ENCODE measurements at places on chromosomes 16 and 17.

- DNase-seq, result no peak
Measured at GRCh38 chr17:75272848-75273184, 1.8 kb upstream of the MIF4GD start.

DNA sequence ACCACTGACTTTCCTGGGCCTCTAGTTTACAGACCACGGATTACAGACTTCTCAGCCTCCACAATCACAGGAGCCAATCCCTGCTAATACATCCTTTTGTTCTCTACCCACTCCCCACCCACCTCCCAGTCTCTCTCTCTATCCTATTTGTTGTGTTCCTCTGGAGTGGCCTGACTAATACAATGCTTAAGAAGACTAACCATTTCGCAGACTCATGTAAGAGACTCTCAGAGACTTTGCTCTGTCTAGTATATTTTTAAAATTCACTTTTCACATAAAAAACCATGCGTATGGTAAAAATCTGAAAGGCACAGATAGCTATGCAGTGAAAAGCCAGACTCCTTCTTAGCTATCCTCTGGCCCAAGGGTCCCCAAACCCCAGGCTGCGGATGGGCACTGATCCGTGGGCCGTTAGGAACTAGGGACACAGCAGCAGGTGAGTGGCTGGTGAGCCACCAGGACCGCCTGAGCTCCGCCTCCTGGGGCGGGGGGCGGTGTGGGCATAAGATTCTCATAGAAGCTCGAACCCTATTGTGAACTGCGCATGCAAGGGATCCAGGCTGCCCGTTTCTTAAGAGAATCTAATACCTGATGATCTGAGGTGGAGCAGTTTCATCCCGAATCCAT lies 7.6 kb downstream of the PIK3R6 start:
- DNase-seq, result no peak

DNA sequence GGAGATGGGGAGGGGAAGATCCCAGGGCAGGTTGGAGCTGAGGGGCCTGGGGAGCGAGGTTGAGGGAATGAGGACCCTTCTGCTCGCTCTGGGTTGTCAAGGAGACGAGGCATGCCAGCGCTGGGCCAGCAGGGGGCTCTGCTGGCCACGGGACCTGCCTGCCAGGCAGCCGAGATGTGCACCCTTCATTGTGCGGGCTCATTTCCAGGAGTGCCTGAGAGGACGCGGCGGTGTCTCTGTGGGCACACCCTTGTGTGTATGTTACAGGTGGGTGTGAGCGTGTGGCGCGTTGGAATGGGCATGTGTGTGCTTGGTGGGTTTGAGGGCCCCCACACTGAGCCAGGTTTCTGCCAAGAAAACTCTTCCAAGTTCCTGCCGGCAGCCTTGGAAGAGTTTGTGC lies 15.9 kb downstream of the ARHGAP23 start:
- no peak for DNase-seq

DNA sequence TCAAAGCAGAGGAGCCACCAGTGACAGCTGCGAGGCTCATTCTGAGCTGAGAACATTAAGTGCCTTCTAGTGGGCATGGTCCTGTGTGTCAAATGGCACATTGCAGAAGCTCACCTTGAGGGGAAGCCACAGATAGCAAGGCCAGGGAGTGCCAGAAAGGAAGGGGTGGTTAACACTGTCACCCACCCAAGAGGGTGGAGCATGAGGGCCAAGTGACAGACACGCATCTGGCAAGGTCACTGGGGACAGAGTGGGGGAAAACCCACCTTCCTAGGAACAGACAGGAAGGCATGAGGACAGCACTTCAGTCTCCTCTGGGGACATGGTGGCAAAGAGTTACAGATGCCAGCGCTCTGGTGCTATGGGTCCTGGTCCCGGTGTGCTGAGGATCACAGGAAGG lies 22.1 kb downstream of the NUBP1 start:
- no peak for DNase-seq

DNA sequence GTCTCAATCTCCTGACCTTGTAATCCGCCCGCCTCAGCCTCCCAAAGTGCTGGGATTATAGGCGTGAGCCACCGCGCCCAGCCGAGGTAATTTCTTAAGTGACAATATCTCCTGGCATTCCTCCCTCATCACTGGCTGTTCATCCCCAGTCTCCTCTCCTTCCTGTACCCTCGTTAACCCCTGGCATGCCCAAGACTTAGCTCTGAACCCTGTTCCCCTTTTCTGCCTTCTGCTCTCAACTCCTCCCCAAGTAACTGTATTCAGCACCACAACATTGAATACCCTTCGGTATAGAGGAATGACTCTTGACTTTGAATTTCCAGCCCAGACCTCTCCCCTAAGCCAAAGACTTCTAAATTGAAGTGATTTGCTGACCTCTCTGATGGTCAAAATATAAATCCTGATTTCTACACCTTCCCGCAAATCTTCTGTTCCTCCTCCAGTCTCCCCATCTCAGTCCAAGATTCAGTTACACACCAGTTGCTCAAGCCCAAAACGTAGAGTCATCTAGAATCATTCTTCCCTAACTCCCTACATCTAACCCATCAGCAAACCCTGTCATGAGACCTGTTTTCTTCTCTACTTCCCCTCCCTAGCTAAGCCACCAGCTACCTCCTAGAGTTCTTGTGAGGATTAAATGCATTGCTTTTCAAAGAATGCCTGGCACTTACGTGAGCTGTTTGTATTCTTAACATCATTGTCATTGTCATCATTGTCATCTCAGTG lies 14.8 kb downstream of the PMP22 start:
- DNase-seq, result no peak

- DNase-seq, result no peak
Measured at GRCh38 chr17:12790249-12791106, 1.2 kb downstream of the ARHGAP44 start.

- DNase-seq, result no peak
Measured at GRCh38 chr17:75755205-75755901, 9.6 kb downstream of the GALK1 start.

DNA sequence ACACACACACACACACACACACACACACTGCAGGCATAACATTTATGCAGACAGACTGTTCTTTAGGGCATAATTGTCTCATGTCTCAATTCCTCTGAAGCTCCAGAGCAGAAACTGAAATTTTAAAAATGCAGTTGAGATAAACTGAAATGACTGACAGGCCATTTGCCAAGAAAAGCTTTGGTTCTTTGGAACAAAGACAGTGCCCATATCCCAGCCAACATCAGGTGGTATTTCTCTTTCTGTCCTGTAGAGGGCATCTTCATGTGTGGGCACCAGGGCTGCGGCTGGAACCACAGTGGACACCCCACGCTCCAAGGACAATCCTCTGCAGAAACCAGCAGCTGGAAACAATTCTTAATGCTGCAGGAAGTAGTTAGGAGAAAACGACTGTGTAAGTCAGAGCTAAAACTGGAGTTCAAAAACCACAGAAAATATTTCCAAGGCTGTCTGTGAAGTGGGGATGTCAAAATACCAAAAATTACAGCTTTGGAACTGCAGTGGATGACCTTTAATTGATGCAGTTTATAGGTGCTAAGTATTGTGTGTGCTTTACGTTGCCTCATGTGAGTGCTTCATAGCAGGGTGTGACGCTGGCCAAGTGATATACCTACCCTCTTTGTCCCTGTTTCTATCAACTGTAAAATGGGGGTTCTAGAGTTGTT lies 10.6 kb upstream of the MEFV start:
- peak; percentile 1 for DNase-seq

DNA sequence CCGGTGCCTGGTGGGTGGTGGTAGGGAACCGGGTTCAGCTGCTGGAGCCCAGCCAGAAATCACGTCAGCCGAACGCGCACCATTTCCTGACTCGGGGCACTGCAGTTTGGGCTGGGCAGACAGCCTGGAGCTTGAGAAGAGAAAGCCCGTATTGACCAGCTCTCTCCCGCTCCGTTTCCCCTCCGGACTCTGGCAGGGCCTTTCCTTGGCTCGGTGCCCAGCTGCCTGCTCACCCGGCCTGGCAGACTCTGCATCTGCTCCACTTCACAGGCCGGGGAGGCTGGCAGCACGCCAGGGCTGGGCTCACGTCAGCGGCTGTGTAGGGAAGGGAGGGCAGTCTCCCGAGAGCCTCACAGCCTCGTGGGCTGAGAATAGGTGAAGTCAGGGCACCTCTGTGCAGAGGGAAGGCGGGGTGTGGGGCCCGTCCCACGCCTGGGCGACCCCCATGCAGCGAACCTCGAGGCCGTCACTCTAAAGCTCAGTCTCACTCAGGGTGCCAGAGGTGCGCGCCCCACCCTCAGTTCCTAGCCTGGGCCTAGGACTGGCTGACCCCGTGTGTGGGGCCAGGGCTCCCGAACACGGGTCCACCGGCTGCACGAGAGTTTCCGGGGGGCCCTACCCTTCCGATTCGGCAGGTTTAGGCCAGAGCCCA lies 59.1 kb downstream of the OR1D5 start:
- peak; percentile 46 for DNase-seq

- no peak for DNase-seq
Measured at GRCh38 chr17:75900691-75901533, 3.8 kb downstream of the MRPL38 start.

GRCh38 chr16:15808071-15808470 lies 48.8 kb downstream of the MYH11 start:
- no peak for DNase-seq

GRCh38 chr17:44010966-44011647 lies 3.7 kb downstream of the TMEM101 start:
- no peak for DNase-seq

DNA sequence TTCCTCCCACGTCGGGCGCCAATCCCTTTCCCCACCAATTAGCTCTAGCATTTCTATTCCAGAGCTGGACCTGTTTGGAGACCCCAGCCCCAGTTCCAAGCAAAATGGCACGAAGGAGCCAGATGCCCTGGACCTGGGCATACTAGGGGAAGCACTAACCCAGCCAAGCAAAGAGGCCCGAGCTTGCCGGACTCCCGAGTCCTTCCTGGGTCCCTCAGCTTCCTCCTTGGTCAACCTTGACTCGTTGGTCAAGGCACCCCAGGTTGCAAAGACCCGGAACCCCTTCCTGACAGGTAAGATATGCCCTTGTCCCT lies 5.6 kb upstream of the SPATA20 start:
- DNase-seq, result no peak

- DNase-seq, result no peak
Measured at GRCh38 chr17:18300725-18301480, 13.9 kb downstream of the TOP3A start.

- no peak for DNase-seq
Measured at GRCh38 chr17:81878294-81878693, 7.2 kb upstream of the ARHGDIA start.

DNA sequence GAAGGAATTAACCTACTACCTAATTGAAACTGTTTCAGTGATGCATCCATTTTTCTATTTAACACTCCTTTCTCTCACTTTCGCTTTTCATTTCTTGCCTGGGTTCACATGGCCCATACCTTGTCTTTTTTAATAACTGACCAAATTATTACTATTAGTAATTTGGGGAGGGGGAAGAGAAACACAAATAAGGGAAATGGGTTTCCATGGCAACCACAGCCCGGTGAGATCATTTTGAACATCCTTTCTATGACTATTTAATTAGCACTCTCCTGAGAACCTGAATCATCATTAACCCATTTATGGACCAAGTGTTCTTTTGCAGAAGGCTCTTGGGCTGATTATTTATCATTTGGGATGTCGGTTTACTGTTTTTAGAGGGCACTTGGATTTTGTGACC lies 628.2 kb upstream of the SALL1 start:
- DNase-seq, result no peak

DNA sequence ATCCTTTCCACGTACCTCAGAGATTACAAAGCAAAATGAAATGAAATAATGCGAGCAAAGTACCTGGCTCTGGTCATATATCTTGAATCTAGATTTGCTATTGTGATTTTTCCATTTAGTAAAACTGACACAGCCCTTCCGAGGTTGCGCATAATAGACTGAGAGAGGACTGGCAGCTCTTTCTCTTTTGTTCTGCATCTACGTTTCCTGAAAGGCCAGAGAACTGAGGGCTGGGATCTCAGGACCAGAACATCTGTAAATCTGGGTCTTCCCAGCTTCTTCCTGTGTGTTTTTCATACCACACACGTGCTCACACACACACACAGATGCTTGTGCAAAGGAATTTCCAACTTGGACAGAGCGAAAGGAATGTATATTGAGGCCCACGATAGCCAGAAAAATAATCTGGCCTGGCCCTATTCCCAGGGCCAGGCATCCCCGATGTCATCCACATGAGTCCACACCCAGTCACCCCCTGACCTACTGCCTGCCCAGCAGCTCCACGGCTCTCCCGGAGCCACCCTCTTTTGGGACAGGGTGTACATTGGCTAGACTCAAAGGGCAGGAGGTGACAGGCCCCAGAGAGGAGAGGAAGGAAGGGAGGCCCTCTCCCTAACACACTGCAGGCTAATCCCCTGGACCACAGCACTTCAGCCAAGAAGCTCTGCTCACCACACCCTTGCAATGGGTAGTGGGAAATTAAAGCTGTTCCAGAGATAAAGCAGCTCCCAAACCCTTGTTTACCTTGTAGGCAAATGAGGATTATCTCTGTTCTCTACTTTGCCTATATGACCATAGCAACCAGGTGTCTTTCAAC lies 41.8 kb downstream of the NOL11 start:
- no peak for DNase-seq

- DNase-seq, result no peak
Measured at GRCh38 chr16:27499659-27500055, 50.1 kb downstream of the GTF3C1 start.

- no peak for DNase-seq
Measured at GRCh38 chr16:79542237-79542774, 58.2 kb downstream of the MAF start.

GRCh38 chr17:31274252-31274651 lies 22.8 kb downstream of the OMG start:
- DNase-seq, result peak; percentile 74

DNA sequence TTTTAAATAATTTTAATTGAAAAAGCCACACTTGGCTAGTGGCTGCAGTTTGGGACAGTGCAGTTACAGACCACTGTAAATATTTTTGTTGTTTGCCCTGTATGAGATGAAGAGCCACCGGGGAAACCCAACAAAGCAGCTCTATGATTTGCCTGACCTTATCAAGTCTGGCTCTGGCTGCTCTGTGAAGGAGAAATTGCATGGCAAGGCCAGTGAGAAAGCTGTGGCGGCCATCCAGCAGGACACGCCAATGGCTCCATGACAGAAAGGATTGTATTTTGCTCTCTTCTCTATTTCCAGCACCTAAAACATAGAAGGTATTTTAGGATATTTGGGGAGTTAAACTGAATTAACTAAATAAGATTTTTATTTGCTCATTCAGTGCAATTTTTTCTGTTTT lies 330.0 kb upstream of the DYNLRB2 start:
- DNase-seq, result no peak

DNA sequence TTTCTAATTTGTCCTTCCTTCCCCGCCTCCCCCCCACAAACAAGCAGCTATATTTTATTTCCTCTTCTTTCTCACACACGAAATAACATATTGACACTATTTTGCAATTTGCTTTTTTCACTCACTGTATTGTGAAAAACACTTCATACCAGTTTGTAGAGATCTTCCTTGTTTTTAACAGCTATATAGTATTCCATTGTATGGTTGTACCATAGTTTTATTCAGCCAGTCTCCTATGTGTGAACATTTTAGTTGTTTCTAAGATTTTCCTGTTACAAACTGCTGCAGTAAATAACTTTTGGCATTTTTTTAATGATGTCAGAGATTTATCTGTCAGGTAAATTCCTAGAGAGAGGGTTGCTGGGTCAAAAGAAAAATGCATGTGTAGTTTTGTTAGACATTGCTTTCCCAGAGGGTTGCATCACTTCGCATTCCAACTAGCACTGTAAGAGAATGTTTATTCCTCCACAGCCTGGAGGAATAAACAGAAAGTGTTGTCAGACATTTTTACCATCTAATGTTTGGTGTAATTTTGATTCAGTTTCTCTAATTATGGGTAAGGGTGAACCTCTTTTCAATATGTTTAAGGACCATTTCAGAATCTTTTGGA lies 101.2 kb downstream of the MRTFB start:
- no peak for DNase-seq
